ENCODE measurements at places on chromosomes 16 and 17.

DNA sequence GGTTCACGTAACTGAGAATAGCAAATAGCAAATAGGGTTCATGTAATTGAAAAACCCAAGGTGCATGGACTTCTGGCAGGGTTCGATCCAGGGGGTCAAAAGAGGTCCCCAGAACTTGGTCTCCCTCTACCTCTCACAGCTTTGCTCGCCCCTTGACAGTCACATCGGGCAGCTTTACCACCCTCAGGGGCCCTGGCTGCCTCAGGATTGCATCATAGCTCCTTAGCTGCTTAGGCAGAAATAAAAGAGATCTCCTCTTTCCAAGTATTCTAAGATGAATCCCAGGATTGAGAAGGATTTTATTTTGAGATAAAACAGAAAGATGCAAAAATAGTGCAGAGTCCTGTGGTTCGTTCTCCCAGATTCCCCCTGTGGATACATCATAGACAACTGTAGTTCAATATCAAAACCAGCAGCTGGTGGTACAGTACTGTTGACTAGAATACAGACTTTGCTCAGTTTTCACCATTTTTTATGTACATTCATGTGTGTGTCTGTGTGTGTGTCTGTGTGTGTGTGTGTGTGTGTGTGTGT, 12.8 kb downstream of the ADGRG3 start:
- no peak for DNase-seq

- DNase-seq, result no peak
Observed at GRCh38 chr17:60371818-60372510, 20.0 kb downstream of the USP32 start.

GRCh38 chr17:6374271-6374691, 60.6 kb downstream of the AIPL1 start:
- no peak for DNase-seq

DNA sequence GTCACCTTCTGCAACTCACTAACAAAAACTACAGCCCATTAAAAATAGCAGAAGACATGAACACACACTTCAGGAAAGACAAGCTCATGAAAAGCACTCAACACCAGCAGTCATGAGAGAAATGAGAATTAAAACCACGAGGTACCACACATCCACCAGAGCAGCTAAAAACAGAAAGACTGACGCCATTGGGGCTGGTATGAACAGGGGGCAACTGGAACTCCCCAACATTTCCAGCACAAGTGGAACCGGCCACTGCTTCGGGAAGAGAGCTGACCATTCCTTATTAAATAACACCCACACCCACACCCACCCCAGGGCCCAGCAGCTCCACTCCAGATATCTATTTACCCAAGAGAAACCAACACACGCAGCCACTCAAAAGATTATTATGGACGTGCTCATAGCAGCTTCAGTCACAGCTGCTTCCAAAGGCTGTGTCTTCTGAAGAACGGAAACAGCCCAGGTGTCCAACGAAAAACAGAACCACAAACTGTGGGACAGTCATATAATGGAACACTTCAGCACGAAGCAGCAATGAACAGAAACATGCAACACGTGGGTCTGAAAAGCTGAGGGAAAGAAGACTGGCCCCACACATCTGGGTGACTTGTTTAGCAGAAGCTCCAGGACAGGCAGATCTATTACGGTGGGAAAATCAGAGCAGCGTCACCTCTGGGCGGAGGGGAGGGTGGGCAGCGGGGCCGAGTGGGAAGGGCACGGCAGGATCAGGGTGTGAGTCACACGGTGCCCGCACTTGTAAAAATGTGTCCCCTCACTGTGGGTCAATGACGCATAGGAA, 41.1 kb downstream of the KLHDC4 start:
- no peak for DNase-seq

GRCh38 chr16:13448346-13448745, 471.6 kb upstream of the ERCC4 start:
- DNase-seq, result no peak

DNA sequence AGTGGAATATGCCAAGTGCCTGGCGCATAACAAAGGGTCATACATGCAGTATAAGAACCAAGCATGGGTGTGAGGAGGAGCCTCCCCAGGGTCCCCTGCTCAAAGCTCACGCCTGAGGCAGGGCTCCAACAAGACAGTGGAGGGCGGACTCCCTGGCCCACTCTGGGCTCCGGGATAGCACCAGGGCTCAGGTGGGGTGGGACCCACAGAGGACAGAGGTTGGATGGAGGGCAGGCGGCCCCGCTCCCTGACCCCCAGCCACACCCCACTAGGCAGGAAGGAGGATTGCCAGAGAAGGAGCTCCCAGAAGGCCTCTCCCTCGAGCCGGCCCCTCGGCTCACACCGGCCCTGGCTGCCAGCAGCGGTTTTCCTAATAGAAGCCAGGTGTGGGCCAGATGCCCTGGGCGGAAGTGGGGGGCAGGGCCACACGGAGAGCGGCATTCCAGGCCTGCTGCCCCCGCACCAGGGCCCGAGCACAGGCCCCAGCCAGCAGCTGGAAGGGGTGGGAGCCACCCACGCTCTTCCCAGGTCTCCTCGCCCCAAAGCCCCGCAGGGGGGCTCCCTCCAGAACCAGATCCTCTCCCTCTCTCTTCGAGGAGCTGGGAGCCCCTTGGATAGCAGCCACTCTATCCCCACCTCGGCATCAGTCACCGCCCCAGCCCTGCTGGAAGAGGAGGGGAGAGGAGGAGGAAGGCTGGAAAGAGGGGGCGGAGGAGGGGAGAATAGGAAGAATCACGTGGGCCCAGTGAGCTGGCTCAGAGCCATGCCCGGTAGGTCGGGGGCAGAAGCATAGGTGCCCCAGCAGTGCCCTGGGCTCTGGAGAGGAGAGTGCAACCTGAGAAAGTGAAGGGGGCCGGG, 21.0 kb downstream of the VASN start:
- DNase-seq, result no peak

DNA sequence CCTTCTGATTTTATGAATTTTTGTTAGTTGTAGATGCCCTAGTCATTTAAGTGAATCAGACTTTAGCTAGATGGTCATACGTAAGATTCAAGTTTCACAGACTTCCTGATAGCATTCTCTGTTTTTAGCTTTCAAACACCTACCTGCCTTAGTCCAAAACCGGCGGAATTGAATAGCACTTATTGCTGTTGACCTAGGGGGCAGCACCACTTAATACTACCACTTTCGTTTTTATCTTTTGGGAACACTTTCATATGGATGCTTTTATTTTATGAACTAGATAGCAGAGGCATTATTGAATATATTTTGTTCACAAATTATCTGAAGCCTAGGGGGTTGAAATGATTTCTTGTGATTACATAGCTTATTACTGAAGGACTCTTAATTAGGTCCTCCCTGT, 31.5 kb downstream of the TADA2A start:
- DNase-seq, result no peak

GRCh38 chr17:42112552-42113176, at the start of gene DHX58:
TSS of gene DHX58 (minus strand) at chr17:42112714. CDS start at chr17:42111892, 822 bp downstream.
- no peak for DNase-seq

GRCh38 chr17:550463-551180, 164.0 kb downstream of the VPS53 start:
- no peak for DNase-seq

- no peak for DNase-seq
Observed at GRCh38 chr16:81473969-81474959, 29.7 kb downstream of the CMIP start.

DNA sequence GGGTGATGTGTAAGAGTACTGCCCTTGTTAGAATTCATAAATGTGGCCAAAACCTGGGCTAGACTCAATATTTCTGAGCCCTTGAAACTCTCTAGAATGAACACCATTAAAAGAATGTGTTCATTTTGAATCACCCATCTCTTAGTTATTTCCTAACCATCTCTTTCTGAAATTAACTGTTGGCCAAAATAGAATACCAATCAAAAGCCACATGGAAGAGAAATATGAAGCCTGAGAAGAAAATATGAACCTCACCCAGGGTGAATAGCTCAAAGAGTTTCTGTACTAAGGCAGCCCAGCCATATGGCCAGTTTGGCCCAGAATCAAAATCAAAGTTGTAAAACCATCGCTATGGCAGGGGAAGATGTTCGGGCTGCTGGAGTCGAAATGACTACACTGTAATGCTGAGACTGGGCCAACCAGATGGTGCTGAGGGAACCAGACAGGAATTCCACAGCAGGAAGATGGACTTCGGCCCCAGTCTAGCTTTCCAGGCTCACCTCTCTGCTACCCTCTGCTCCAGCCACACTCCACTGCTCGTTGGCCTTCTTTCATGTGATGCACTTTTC, 154.3 kb upstream of the ZFHX3 start:
- no peak for DNase-seq

DNA sequence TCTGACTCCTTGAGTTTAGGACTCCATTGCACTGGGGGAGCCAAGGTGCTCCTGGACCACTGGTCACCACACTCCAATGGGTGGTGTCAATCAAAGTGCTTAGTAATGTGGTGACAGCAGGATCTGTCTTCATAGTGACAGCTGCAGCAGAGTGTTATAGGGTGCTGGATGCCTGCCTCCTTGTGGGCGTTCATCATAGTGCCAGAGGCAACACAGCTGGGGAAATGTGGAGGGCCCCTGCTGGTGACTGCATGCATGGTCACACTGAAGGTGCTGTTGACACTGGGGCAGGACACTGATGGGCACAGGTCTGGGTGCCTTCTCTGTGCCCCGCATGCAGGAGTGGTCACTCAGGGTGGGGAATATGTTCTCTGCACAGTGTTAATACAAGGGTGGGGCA, 177.5 kb upstream of the CDH8 start:
- no peak for DNase-seq

DNA sequence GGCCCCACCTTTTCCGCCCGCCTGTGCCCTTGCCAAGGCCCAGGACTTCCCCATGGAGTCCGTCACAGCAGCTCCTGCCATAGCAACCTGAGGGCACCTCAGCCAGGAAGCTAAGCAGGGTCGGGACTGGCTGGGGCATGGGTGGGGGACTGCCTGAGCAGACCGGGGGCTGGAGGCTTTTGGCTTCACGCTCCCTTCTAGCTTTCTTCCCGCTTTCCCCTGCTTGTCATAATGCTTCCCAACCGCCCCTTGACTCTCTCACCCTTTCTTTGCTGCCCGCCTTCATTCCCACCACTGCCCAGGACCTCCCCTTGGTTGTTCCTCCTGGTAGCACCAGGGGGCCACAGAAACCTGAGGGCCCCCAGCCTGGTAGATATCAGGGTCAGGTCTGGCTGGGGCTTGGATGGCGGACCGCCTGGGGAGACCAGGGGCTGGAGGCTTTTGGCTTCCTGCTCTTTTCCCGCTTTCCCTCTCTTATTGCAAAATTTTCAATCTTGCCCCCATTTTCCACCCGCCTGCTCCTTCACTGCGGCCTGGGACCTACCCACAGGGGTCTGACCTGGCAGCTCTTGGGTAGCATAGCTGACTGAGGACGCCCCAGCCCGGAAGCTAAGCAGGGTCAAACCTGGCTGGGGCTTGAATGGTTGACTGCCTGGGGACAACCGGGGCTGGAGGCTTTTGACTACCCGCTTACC, 2287.7 kb downstream of the TP53TG3F start:
- DNase-seq, result no peak

GRCh38 chr16:66315210-66315825, 51.2 kb upstream of the CDH5 start:
- DNase-seq, result peak; percentile 62

DNA sequence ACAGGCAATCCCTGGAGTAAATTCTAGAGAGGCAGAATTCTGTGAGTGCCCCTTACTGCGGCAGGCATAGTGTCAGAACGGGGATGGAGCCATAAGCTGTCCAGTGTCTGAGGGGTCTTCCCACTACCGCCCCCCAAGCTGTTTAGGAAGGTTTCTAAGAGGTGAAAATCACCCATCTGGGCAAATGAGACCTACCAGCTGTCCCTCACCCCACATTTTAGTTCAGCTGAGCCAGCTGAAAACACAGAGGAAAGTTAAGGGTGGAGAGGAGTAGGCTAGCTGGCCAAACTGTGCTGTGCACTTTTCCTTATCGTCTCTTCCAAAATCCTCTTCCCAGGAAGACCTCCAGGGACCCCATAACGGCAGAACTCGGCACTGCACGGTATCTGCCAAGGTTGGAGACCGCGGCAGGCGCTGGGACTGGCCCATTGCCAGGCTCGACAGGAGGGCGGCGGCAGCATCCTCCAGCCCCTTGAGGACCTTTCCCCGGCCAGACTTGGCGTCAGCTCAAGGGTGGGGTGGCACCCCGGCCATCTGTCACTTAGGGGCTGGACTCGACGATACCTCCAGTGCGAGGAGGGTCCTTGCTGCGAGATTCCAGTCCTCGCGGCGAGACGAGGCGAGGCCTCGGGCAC, 955 bp downstream of the ACLY start:
- DNase-seq, result peak; percentile 67

DNA sequence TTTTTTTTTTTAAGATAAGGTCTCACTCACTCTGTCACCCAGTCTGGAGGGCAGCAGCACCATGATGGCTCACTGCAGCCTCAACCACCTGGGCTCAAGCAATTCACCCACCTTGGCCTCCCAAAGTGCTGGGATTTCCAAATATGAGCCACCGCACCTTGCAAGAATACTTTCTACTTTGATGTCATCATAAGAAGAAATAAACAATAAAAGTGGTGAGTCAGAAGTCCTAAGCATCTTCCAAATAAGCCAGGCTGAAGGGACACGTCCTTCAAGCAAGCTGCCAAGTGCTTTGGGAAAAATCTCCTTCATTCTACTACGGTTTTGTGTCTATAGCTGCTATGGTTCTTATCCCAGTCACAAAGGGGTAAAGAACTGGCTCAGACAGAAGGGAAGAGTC, 20.3 kb downstream of the HASPIN start:
- no peak for DNase-seq

- DNase-seq, result no peak
Observed at GRCh38 chr16:48451323-48451722, 66.1 kb upstream of the SIAH1 start.

- no peak for DNase-seq
Observed at GRCh38 chr17:78131172-78132083, 857 bp downstream of the TMC8 start.

DNA sequence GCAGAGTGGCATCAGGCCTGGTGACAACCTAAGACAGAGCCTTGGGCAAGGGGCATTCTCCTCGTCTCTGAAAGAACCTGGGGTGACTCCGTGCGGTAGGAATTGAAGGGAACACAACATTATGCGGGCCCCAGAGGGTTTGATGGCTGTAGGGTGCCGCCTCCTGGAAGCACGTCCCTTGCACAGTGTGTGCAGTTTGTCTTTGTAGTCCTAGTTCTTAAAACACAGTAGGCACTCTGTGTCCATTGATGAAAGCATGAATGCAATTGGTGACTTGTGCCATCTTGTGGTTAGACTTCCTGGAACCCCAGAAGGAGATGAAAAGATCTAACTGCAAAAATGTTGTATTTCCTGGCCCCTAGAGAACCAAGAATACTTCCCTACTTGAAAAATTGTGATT, 279.8 kb downstream of the UTP18 start:
- no peak for DNase-seq

- no peak for DNase-seq
Observed at GRCh38 chr17:81831563-81831956, 1.5 kb downstream of the MCRIP1 start.
